ENCODE measurements at places on chromosomes 3 and 15. TPM values are rescaled to one million over a fixed set of nuclear protein-coding genes. Genes with fewer than 3 reads are reported as not detected.

GRCh38 chr15:58519516-58519915 lies 87.7 kb downstream of the LIPC start:
- no peak for DNase-seq

DNA sequence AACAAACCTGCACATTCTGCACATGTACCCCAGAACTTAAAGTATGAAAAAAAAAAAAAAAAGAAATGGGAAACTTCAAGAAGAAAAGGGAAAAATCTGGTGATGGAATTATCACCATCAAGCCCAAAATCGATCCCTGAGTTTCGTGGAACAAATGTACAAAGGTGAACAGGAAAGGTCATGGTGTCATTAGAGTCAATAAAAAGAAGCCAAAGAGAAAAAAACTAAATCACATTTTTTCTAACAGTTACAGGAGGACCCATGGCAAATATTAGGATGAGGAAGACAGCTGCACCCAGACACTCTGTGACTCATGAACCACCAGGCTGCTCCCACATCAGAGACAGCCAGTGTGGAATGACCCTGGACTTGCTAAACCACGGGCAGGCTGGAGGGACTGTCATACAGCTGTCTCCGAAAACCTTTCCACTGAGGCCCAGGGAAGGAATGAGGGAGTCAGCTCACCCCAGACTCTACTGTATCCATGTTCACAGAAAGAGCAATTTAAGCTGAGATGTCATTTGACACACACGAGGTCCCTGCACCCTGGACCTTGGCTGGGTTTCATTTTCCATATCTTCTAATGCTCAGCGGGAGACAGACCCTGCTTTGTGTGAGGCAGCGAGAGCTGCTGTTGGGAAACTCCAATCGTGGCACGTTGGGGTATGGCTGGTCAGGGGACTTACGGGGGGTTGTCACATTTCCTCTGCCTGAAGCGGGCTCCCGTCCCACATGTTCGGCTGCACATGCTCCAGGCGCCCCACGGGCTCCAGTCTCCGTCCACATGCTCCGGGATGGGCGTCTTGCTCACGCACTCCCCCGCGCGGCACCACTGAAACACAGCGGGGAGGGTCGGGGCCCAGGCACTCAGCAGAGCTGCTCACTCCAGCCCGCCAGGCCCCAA lies 210.2 kb downstream of the ADAMTS17 start:
- peak; percentile 72 for DNase-seq

CCR9 gene
- not detected for total RNA-seq

DNA sequence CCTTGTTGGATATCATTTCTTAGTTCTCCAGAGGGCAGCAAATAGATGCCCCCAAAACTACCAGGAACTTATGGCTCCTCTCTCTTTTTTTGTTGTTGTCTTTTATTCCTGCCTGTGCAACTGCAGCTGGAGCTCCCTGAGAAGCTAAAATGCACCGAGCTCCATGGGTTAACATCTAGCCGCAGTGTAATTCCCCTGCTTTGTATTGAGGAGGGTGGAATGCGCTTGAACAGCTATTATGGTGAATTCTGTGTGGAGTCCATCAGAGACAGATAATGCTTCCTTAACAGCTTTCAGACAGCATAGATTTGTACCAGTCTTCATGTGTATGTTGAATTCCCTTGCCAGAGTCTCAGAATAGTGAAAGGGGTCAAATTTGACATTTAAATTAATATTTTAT lies 475.2 kb upstream of the FRG2C start:
- DNase-seq = no peak

DNA sequence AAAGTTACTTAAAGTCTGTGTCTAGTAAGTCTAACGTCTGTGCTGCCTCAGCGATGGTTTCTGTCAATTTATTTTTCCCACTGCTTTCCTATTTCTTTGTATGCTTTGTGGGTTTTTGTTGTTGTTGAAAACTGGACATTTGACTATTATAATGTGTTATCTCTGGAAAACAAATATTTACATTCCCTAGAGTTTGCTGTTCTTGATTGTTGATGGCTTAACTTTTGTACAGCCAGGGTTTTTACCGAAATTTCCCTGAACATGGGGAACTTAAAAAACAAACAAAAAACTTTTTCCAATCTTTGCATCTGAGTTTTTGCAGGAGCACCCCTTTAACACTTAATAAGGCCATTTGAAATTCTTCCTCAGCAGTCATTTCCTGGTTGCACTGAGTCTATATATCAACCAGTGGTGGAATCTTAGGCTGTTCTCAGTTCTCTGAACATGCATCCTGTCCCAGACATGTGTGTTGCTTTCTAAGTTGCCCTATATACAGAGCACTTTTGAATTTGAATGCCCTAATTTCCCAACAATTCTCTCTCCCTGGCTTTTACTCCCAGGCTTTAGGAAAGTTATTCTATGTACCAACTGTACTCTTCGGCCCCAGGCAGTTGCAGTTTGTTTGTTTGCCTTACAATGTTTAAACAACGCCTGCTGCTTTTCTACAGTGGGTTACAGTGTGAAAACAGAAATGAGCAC lies 11.8 kb upstream of the PIAS1 start:
- no peak for DNase-seq

- DNase-seq = no peak
Observed at GRCh38 chr3:52779011-52779836, 1.8 kb downstream of the ITIH1 start.

- no peak for DNase-seq
Observed at GRCh38 chr15:62093809-62094208, 27.0 kb downstream of the C2CD4A start.

DNA sequence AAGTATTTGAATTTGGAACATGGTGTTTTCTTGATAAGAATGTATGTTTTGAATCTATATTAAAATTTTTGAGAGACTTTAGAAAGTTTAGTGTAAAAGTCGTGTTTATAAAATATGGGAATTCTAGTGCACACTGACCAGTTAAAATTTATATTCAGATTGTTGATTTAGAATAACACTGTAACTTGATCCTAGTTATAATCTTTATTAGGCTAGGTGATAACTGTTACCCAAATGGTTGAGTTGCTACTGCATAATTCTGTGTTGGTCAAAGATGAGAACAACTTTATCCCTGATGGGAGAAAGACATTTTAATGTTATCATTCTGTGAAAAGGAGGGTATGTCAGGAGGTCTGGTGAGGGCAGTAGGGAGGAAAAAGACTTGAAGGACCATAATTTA lies 249.3 kb downstream of the UBE2E2 start:
- no peak for DNase-seq

- no peak for DNase-seq
Observed at GRCh38 chr15:93830221-93831080, 400.9 kb upstream of the MCTP2 start.

- no peak for DNase-seq
Observed at GRCh38 chr3:89392991-89393390, 285.6 kb downstream of the EPHA3 start.
